ENCODE measurements at places on chromosomes 11 and 22.

- peak; percentile 54 for DNase-seq
Measured at GRCh38 chr22:27866135-27867084, 52.6 kb downstream of the PITPNB start.

GRCh38 chr22:37212174-37212906 is at the start of gene SSTR3:
SSTR3 (minus strand) TSS chr22:37212477; CDS start chr22:37207803, 4,674 bp downstream.
- no peak for DNase-seq

DNA sequence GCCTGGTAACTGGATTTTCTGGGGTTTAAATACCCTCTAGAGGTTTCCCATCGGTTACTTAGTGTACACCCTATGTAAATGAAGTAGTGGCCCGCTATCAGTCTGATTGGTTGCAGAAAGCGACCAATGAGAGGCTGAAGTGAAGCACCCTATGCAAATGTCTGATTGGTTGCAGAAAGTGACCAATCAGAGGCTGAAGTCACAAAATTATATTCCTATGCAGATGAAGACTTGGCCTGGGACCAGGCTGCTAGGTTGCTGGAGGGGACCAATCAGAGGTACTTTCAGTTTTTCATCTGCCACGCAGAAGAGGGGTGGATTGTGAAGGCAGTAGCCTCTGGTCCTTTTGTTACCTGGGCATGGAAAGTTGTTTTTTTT is 134.8 kb downstream of the TBC1D22A start:
- DNase-seq = peak; percentile 8

GRCh38 chr11:119319700-119320239 is 2.8 kb upstream of the MCAM start:
- DNase-seq = no peak

- DNase-seq = peak; percentile 88
Measured at GRCh38 chr11:86524620-86525352, 147.6 kb downstream of the ME3 start.

- DNase-seq = no peak
Measured at GRCh38 chr11:1745701-1746320, 4.6 kb downstream of the IFITM10 start.

GRCh38 chr11:725624-726202 is 19.7 kb downstream of the EPS8L2 start:
- DNase-seq = no peak

DNA sequence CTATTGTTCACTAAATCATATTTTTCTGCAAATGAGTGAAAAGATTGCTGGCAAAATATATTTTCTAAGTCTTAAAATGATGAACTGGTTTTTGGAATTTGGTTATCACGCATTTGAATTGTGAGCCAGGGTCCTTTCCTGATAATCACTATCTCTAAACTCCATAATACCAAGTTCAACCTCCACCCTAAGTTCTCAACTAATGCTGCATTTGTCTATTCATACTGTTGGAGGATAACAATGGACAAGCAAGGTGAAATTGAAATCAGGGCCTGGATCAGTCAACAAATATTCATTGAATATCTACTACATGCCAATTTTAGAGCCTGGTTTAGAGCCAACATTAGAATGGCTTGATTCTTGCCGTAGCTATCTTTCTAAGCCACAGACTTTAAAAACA is 4.7 kb upstream of the PCF11 start:
- DNase-seq = no peak

DNA sequence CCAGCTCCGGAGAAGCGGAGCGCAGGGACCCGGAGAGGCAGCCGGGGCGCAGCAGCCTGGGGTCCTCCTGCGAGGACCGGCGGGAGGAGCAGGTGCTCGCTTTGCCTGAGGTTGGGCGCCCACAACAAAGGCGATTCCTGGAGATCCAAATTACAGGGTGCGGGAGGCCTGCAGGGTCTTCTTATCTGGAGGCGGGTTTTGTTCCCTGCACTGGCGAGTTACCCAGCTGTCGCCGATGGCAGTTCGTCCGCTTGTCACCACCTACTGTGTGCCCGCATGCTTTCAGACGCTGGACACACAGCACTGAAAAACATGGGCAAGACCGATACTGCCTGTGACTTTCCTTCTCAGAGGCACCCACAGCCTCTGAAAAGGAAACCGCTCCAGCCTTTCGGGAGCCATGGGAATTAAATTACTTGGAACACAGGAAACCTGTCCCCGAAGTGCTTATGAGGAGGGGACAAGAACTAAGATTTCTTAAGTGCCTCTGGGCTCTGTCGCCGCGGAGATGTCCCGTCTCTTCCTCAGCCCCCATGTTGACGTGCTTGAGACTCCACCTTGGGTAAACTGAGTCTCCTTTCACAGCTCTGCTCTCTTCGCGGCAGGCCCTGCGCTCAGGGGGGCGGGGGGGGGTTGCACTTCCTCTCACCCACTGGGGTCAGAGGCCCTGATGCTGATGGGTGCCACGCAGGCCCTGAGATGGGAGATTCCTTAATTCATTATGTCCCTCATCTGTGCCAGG is 1.3 kb upstream of the ZFTA start:
- peak; percentile 4 for DNase-seq

- peak; percentile 22 for DNase-seq
Measured at GRCh38 chr11:15745266-15745665, 611.1 kb downstream of the SOX6 start.

DNA sequence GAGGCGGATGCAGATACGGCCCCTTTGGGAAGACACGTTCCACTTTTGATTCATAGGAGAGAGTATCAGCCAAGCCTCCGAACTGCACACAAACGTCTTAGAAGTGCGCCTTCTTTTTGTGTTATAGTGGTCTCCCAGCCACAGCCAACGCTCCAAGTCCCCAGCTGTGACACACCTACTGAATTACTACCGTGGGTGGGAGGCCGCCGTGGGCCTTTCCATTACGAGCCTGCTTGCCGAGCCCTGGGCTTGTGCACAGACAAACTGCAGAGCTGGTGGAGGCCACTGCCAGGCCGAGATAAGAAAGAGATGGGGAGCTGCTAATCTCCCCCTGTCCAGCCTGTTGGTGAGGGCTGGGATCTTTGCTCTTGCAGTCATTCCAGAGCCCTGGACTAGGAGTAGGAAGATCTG is 761 bp downstream of the HMBS start:
- DNase-seq = peak; percentile 46

DNA sequence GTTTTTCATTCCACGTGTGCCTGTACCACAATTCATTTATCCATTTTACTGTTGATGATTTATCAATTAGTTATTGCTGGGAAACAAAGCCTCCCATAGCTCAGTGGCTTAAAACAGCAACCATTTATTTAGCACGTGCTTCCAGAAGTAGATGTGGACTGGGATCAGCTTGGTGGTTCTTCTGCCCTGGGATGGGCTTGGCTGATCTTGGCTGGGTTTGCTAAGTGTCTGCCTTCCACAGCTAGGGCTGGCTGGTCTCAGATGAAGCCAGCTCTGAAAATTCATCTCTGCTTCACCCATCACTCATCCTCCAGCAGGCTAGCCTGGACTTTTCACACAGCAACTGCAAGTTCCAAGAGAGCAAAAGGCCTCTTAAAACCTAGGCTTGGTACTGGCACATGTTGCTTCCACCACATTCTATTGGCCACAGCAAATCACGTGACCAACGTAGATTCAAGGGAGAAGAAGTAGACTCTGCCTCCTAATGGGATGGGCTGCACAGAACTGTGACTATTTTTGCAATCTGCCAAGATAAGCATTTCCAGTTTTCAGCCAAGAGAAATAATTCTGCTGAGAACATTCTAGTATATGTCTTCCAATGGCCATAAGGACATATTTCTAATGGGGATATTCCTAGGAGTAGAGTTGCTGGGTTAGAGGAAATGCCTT is 124.9 kb downstream of the MN1 start:
- DNase-seq = no peak

- DNase-seq = no peak
Measured at GRCh38 chr11:16027621-16028020, 328.7 kb downstream of the SOX6 start.

DNA sequence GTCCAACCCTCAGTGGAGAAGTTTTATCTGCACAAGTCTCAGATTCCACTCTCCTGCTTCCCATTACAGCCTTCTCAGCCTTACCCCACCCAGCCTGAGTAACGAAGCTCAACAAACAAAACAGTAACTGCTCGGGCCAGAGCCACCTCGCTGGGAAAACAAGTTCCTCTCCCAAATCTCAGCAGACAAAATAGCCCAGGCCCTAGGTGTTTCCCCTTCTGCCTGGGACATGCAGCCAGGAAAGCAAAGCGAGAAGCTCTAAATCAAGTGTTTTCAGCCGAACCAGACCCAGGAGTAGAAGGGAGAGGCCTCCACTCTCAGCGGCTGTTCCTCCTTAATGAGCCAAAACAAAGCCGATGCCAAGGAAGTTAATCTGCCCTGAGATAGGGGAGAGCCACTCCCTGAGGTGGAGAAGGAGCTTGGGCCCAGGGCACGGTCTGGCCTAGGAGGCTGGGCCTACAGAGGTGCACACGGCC is 44.0 kb downstream of the LIF start:
- no peak for DNase-seq

GRCh38 chr11:65069217-65069616 is 10.9 kb upstream of the NAALADL1 start:
- no peak for DNase-seq

DNA sequence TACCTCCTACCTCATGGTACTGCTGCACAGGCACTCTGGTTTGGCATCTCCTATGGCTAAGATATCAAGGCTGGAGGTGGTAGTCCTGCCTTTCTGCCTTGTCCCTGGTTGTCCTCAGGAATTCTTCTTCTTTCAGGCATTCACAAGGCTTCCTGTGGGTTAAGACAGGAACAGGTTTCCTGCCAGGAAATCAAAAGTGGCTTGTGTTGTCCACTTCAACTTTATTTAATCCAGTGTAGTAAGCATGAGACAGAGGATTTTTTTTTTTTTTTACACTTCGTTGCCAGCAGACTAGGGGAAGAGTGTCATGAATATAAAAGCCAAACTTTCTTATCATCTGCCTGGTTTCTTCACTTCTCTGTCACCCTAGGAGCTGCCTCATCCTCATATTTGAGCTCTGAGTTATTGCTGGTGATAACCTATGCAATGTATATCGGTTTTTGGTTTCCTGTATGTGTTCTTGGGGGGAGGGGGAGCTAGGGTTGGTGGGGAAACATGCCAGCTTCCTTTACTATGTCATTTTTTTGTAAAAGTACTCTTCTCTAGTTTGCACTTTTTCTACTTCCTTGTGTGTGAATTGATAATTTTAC is 50.2 kb downstream of the XKR3 start:
- no peak for DNase-seq

DNA sequence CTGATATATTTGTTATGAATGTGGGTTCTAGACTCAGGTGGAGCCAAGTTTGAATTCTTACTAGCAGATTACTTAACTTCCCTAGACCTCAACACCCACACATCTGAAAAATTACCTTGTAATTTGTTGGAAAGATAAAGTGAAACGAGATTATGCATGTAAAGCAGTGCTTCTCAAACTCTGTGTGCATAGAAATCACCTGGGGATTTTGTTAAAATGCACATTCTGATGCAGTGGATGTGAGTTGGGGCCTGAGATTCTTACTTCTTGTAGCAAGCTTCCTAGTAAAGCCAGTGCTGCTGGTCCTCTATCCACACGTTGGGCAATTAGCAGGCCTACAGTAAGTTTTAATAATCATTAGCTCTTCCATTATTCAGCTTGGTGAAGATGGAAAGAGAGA is 15.1 kb upstream of the CEP295 start:
- DNase-seq = no peak

DNA sequence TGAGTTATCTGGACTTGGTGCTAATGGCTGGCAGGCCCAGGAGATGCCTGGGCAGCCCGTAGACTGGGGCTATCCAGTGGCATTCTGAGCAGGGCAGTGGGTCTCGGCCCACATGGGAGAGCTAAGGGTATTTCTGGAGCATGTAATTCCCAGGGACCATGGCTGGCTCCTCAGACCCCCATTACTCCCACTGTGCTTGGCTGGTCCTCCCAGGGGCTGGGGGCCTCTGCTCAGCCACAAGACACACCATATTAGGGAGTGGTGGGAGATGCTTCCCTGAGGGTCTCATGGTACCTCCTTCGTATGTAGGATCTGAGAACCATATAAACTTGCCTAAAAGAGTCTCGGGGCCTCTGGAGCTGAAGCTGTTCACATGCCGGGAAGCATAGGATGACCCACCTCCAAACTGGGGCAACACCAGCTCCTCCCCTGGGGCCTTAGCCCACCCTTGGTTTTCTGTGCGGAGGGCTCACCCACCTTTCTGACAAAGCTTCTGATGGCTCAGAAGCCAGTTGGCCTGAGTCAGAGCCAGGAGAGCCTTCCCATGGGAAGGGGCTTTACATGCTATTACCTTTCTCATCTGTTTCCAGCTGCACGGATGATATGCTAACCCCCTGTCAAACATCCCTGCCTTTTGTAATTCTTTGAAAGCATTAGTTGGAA is 9.5 kb upstream of the FTH1 start:
- no peak for DNase-seq

GRCh38 chr22:22681221-22681739 is 36.9 kb downstream of the GGTLC2 start:
- DNase-seq = no peak

GRCh38 chr11:95254716-95255115 is 23.7 kb upstream of the SESN3 start:
- DNase-seq = no peak

GRCh38 chr11:9028581-9028980 is 24.8 kb upstream of the NRIP3 start:
- no peak for DNase-seq

DNA sequence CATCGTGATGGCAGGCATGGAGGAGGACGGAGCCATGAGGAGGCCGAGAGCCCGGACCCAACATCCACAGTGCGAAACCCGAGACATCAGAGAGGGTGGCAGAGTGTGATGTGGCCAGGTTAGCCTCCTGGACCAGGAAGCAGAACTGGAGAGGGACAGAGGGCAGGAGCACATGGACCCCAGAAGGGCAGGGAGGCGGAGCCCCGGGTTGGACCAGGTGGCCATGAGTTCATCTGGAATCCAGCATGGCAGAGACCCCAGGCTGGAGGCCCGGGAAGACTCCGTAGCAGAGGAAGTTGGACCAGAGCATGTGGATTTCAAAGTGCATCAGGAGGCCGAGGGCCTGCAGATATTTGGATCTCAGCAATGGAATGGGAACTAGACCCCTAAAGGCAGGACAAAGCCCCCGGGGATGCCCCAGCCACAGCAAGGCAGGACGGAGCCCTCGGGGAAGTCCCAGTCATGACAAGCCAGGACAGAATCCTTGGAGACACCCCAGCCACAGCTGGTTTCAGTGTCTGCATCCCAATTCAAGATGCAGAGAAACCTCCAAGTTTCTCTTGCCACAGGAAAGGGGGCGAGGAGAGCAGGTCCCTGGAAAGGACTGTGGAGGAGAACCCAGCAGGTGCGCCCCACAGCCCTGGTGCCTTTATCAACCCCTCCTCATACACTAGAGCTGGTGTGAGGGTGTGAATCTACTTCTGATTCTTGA is 1393.4 kb downstream of the BRD1 start:
- DNase-seq = no peak

DNA sequence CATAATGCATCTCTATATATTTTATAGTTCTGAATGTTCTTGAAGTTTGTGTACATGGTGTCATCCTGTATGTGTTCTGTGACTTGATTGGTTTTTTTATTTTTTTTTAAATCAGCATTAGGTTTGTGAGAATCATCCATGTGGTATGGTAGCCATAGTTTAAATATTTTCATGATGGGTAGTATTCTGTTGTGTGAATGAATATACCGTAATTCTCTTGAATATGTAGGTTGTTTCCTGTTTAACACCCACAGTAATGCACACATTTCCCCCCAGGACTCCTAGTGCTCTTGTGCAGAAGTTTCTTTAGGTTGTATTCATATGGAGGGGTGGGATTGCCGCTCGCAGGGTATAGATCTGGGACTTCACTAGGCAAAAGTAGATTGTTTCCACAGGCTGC is 2.0 kb downstream of the PACS1 start:
- no peak for DNase-seq

GRCh38 chr11:2166091-2166851 is 5.3 kb upstream of the INS start:
- no peak for DNase-seq

GRCh38 chr11:128696941-128697340 is 3.1 kb downstream of the FLI1 start:
- DNase-seq = no peak

Measured in lung microvascular endothelial cell (primary cell).